ENCODE measurements at places on chromosomes 16 and 17.
A peak's percentile ranks its signal among the peaks of the same experiment; 100 is the strongest.

- ATAC-seq = no peak
Measured at GRCh38 chr17:69703751-69704150, 289.3 kb downstream of the MAP2K6 start.

GRCh38 chr17:32523017-32523680 lies 36.4 kb downstream of the CDK5R1 start:
- peak; percentile 63 for ATAC-seq

DNA sequence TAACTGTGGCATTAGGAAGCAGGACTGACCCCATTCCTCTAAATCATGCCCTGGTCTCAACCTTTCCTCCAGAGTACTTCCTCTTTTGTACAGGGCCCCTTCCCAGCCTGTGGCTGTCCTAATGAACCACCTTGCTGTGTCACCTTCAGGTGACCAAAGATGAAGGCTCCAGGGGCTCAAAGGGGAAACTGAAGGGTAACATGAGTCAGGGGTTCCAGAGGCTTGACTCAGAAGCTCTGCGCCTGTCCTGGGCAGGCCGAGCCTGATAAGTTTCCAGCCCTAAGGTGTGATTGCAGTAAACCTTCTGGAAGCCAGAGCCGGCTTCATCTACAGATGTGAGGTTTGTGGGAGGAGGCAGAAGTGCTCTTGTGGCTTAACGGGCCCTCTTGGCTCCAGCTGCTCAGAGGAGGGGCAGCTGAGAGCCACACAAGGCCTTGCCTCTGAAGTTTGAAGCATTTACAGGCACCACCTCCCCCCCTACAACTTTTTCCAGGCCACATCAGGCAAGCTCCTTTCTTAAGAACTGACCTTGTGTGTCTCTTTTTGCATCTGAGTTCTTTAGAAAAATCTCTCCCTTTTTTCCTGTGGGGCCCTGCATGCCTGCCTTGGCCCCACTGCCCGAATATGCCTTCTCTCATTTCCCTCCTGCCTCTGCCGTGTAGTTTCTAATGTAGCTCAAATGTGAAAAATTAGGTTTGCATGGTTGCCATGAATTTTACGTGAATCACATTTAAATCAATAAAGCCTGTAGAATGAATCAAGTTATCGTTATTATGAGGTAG lies 149.9 kb downstream of the CLEC16A start:
- ATAC-seq = peak; percentile 80

DNA sequence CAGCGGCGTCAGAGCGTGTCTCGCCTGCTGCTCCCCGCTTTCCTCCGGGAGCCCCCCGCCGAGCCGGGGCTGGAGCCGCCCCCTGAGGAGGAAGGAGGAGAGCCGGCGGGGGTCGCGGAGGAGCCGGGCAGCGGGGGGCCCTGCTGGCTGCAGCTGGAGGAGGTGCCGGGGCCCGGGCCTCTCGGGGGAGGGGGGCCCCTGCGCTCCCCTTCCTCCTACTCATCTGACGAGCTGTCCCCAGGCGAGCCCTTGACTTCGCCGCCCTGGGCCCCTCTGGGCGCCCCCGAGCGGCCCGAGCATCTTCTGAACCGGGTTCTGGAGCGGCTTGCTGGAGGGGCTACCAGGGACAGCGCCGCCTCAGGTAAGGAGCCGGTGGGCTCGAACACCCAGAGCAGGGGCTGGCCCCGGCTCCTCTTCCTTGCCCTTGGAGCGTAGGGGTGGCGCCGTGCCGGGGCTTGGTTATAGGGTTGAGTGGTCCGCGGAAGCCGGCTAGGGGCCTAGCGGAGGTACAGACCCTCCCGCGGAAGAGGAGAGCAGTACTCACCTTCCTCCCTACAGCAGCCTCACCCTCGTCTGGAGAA lies 841 bp downstream of the RAPGEFL1 start:
- ATAC-seq = no peak

DNA sequence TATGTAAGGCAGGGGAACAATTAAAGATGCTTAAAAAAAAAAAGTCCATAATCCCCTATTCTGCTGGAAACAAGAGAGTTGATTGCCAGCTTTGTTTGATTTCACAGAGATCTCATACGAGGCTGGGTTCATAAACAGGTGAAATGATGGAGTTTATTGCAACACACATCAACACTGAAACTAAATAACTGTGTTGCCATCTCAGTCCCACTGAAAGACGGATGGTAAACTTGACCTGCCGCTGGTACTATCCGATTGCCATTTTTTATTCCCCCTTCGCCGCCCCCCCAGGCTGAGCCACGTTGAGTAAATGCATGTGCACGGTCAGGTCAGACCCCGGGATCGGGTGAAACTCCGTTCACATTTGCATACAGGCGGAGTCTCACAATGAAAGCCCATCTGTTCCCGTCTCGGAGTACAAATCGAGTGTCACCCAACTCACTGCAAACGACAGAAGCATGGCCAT lies 119.2 kb downstream of the SKAP1 start:
- ATAC-seq = no peak

GRCh38 chr17:77436058-77436442 lies 295.3 kb downstream of the SEC14L1 start:
- ATAC-seq = no peak

- ATAC-seq = no peak
Measured at GRCh38 chr16:740459-740763, 386 bp downstream of the CIAO3 start.

GRCh38 chr16:70427786-70428177 lies 11.1 kb downstream of the ST3GAL2 start:
- no peak for ATAC-seq

DNA sequence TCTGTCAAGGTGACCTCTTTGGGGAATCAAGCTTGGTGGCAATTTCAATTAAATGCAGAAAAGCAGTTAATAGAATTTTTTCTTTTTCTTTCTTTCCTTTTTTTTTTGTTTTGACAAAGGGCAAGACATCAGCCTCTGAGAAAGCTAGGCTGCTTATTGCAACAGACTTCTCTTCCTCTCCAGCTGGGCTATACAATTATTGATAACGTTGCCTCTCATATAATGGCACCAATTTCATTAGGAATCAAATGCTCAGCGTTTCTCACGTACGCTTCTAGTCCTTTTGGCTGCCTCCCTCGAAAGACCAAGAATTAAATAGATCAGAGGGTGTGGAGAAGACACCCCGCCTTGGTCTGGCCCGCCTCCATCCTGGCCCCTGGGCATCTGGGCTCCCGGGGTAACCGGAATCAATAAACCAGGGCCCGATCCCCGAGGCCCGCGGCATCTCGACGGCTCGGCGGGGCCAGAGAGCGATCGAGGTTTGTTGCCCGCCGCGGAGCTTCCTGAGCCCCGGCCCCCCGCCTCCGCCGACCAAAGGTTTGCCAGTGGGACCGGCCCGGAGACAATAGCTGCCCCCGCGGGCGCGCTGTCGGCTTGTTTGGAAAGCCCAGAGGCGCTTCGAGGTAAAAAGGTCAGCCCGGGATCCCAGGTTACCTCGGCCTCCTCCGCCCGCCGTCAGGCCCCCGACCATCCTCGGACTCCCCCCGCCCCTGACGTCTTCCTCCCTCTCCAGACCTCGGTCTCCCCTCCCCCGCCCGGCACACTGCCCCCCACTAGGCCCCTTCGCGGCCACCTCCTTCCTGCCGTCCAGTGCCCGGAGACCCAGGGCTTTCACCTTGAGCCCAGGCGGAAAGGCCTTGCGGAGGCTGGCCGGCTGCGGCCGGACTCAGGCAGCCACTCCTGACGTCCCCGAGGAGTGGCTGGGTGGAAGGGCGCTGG lies 3.9 kb downstream of the HOXB1 start:
- no peak for ATAC-seq

DNA sequence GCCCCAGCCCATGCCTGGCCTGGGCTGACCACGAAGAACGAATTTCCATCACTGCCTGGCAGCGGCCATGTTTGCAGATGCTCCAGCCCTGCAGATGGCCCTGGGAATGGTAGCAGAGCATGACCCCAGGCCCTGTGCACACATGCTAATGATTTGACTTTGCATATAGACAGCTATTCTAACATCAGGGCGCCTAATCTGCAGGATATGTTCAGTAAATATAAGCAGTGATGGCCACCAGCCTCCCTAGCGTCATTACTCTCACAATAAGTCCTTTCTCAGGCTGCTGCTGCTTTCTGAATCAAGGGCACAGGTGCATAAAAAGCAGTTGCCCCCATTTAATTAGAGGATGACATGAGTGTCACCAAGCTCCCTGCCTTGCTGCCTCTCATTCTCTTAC lies 24.2 kb downstream of the DNAH9 start:
- no peak for ATAC-seq

DNA sequence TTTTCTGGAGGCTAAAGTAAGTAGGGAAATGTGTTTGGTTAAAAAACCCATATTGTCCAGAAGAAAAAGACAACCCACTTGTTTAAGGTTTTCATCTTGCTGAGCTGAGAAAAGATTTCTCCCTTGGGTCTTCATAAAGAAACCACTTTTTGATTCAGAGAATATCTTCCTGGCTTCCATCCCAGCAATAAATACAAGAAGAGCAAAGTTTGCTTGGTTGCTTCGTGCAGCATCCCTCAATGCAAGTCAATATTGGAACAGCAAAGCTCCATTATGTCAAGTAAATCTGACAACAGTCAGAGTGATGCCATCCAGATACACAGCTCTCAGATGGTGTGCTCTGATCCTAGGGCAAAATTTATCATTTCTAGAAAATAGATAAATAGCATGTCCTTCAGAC lies 118.9 kb upstream of the PIRT start:
- ATAC-seq = no peak

DNA sequence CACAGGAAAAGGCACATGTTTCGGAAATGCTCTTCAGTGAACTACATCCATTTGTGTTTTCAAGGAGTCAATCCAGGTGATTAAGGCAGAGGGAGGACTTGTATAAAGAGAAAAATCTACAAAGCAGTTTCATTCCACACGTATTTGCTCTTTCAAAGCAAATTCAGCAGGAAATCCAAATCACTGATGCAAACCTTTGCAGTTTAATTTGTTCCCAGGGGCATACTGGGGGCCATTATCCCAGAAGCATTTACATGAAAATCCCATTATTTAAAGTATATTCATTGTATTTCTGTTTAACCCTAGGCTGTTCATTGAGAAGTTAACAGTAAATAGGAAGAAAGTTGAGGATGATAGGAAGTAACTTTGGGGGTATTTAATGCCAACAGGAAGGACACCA lies 147.9 kb downstream of the PMP22 start:
- no peak for ATAC-seq

DNA sequence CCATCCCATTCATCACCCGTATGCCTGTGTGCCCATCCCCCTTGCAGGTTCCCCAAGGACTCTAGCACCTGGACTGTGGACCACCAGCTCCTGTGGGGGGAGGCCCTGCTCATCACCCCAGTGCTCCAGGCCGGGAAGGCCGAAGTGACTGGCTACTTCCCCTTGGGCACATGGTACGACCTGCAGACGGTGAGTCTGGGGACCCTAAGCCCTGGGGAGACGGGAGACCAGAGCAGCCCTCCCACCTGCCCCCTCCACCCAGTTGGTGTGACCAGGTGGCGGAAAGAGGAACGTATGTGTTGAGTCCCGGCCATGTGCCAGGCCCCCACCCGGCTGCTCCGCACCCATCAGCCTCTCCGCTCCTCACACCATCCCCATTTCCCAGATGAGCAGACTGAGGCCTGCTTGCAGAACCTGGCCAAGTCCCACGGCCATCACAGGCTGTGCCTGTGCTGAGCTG lies 15.6 kb downstream of the GAA start:
- ATAC-seq = no peak

GRCh38 chr16:55144651-55145050 lies 179.4 kb upstream of the IRX6 start:
- no peak for ATAC-seq

DNA sequence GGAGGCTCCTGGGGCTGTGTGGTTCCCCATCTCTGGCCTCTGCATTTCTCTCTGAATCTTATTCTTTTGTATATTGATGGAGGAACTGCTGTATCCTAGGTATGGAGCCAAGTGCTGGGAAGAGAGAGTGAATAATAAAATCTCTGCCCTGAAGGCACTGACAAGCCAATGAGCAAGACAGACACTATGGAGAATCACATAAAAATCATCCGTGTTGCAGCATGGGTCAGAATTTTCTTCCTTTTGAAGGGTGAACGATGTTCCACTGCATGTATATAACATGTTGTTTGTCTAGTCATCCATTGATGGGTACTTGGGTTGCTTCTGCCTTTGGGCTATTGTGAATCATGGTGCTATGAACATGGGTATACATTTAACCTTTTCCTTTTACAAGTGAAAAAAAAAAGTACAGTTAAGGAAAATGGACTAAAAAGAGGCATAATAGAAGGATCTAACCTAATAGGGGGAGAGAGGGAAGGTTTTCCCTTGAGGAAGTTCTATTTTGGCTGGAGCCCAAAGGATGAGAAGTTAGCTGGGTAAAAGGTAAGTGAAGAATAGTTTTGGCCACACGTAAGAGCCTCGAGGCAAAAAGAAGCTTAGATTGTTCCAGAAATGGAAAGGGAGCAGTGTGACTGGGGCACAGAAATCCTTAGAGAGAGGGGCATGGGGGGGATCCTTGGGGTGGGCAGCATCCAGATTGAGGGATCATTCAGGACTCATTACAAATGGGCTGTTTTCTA lies 32.3 kb upstream of the GNA13 start:
- no peak for ATAC-seq

GRCh38 chr17:81437191-81437651 lies 42.0 kb downstream of the BAHCC1 start:
- ATAC-seq = no peak

DNA sequence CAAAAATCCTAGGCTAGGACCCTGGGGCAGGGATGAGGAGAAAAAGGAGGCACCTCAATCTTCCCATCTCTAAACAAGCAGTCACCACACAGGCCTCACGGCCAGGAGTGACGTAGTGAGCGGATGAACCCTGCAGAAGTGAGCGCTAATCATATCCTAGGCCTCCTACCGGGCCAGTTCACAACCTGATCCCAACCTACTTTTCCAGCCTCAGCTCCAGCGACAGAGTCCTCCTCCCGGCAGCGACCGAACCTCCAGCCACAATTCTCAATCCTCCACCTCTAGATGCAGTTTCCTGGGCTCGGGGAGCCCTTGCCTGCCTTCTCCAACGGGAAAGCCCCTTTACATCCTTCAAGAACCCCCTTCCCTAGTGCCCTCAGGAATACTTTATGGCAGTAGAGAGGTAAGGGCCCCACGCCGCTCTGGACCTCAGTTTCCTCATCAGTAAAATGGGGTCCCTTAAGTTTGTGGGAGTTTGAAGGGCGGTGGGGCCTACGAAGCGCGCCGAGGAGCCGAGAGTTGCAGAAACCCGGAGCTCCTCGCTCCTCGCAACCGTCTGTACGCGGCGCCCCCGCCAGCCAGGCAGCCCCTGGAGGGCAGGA lies 1.4 kb downstream of the ZNF668 start:
- no peak for ATAC-seq

- no peak for ATAC-seq
Measured at GRCh38 chr16:74720579-74720978, 19.9 kb upstream of the MLKL start.

GRCh38 chr17:70552230-70552981 lies 383.1 kb downstream of the KCNJ2 start:
- no peak for ATAC-seq
